Activated CD8-positive, alpha-beta memory T cell treated with anti-CD3 and anti-CD28 coated beads for 36 hours (primary cell): ENCODE measurements at places on chromosomes 6 and 20. TPM values are rescaled to one million over a fixed set of nuclear protein-coding genes. Genes with fewer than 3 reads are reported as not detected.

Gene ZGPAT
- 24.9 TPM for total RNA-seq

Gene HTR1E
- total RNA-seq = not detected

Gene HELZ2
- 4.8 TPM for total RNA-seq

Gene TRIM10
- not detected for total RNA-seq

Gene NR2E1
- total RNA-seq = not detected

Gene OPRL1
- 0.19 TPM for total RNA-seq

Gene TRMT11
- 38.9 TPM for total RNA-seq

Gene ENPP1
- total RNA-seq = 2.0 TPM

Gene HSPA12B
- total RNA-seq = not detected
